ENCODE measurements at places on chromosomes 4 and X.

GRCh38 chrX:48897157-48897624 is 377 bp downstream of the TIMM17B start:
- DNase-seq, result peak; percentile 47

GRCh38 chr4:82394896-82395295 is 21.1 kb upstream of the HNRNPD start:
- no peak for DNase-seq

GRCh38 chrX:79477691-79478090 is 110.6 kb upstream of the ITM2A start:
- no peak for DNase-seq

- peak; percentile 52 for DNase-seq
Observed at GRCh38 chrX:118974088-118974907, at the start of gene LONRF3. TSS of gene LONRF3 (plus strand) at chrX:118974618. CDS start at chrX:118974781, 163 bp downstream.

- DNase-seq, result no peak
Observed at GRCh38 chrX:78105944-78106650, 2.0 kb downstream of the PGK1 start.

- DNase-seq, result no peak
Observed at GRCh38 chr4:16537926-16538325, 311.7 kb upstream of the TAPT1 start.

DNA sequence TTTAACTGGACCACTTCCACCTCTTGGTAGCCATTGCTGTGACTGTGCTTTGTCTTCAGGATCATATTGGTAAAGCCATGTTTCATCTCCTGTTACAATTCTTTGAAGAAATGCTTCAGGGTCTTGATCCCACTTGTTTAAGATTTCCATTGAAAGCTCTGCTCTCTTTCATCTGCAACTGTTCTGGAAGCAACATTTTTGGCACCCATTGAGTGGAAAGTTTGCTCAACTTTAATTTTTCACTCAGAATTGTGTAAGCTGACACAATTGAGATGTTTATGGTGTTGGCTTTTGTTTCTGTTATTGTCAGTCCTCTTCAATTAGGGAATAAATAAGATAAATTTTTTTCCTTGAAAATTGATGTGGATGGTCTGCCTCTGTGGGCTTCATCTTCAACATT is 237.4 kb downstream of the MAPK10 start:
- DNase-seq, result no peak

- no peak for DNase-seq
Observed at GRCh38 chr4:138305050-138305449, 62.9 kb upstream of the SLC7A11 start.

- no peak for DNase-seq
Observed at GRCh38 chr4:176273736-176274135, 4.7 kb upstream of the ASB5 start.

DNA sequence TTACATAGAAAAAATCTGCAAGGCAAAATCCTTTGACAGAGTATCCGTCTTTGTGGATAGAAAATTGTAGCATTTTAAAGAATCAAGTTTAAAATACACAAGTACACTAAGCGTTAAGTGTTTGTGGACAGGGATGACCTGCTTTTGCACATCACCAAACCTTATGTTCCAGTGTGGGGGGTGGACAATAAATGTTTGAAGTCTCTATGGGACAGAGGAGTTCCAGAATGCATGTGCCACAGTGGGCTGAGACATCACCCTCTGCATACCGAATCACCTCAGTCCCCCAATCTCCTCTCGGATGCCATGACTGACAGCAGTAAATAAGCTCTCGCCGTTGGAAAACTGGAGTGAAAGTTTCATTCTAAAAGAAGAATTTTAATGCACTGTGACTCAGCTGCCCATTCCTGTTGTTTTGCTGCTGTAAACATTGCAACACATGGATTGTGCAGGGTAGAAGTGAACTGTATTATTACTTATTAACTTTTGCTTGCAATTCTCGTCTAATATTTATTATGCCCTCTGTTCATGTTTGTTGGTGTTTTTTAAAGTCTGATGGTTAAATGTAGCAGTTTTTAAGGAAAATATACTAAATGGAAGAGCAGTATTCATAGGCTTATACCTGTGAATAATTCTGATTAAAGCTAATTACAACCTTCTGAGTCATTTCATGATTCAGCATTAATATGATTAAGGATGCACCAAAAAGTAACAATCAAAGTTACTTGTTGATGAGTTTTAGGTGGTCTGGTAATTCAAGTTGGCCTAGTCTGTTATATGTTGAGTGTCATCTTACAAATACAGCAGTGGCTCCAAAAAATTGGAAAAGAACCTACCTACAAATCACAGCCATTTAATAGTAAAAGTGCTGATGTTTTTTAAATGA is 24.0 kb downstream of the CDKN2AIP start:
- DNase-seq, result no peak

GRCh38 chrX:46961097-46961496 is 48.9 kb downstream of the JADE3 start:
- no peak for DNase-seq

DNA sequence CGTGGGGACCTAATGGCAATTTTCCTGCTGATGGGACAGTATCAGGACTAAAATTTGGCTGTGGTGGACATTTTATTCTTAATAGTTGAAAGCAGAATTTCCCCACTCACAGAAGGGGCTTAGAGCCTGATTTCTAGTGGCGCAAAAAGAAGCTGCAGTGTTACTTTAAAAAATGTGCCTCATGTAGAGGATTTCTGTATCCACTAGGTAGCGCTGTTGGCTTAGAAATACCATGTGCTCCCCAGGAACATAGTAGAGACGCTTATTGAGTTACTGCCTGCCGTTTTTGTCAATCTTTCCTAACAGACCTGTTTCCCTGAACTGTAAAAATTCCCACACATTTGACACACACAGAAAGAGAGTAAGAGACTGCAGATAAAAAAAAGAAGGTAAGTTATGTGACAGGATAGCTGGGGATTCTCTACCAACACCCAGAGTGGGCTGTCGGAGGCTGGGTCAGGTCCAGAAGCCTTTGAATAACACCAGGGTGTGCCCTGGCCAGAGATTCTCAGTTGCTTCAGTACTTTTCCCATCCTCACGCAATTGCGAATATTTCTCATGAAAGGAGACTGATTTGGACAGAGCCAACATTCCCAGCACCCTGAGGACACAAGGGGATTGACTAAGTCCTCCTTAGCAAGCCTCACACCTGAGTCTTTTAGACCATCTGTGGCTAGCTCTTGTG is 88.4 kb downstream of the ZXDA start:
- DNase-seq, result no peak

- DNase-seq, result no peak
Observed at GRCh38 chr4:77158487-77158861, 1.5 kb downstream of the CCNG2 start.

DNA sequence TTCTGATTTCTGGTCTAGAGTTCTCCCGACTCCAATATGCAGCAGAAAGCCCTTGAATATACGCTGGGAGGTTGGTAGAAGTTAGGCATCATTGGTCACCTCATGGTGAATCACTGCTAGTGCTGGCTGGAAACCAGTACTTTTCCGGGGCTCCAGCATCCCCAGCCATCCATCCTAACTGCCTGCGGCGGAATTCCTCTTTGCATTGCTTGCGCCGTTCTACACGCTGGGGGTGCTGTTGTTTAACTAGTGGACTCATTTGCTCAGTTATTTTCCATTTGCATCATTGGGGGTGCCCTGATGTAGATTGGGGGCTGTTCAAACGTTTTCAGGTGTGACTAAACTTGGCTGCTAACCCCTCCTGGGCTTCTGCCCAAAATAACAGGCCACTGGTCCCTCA is 23.3 kb upstream of the GPR50 start:
- DNase-seq, result no peak

DNA sequence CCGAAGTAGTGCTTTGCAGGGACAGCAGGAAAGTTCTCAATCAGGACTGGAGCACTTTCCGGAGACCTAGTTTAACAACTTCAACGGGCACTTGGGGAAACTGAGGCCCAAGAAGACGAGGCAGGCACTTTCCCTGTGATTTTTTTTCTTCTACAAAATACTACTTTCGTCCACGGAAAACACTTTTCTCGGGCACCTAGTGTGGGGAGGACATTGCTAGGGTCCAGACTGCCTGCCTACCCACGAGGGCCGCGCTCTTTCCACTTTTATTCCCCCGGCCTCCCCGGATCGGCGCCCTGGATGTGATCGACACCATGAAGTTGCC is 125.4 kb upstream of the CXorf66 start:
- DNase-seq, result no peak

DNA sequence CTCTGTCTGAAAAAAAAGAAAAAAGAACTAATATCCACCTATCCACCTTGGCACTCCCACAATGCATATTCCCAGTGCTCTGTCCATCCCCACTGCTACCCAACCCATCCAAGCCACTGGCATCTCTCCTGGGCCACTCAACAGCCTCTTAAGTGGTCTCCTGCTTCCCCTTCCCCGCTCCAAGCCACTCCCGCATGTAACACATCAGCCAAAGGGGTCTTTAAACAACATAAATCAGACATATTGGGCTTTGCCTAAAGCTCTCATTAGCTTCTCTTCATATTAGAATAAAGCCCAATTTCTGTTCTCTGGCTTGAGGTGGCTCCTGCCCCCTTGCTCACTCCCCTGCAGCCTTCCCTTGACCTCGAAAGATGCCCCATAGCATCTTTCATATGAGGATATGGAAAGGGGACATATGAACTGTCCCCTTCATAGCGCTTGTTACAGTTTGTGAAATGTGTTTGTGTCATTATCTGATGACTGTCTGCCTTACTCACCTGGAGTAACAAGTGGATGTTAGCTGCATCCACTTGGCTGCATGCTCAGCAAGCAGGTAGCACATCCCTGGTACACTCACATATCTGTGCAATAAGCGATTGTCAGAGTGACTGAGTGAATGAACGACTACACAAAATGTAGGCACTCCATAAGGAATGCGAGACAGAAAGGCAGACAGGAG is 3.1 kb downstream of the BLOC1S4 start:
- no peak for DNase-seq

- DNase-seq, result no peak
Observed at GRCh38 chr4:37573566-37573965, 112.6 kb downstream of the RELL1 start.

DNA sequence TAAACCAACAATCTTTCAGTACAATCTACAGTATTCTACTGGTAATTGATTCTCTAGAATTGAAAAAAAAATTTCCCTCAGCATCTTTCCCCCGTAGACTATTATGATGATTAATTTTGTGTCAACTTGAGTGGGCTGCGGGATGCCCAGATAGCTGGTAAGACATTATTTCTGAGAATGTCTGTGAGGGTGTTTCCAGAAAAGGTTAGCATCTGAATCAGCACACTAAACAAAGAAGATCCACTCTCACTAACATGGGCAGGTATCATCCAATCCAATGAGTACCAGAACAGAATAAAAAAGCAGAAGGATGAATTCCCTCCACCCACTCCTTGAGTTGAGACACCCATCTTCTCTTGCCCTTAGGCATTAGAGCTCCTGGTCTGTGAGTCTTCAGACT is 186.1 kb upstream of the MAB21L2 start:
- no peak for DNase-seq

DNA sequence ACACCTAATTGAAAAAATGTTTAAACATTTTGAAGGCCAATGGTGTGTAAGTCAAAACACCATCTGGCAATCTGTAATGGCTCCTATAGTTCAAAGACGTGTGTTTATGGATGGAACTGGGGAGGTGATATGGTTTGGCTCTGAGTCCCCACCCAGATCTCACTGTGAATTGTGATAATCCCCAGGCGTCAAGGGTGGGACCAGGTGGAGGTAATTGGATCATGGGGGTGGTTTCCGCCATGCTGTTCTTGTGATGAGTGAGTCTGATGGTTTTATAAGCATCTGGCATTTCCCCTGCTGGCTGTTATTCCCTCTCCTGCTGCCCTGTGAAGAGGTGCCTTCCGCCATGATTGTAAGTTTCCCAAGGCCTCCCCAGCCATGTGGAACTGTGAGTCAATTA is 52.2 kb downstream of the ADRA2C start:
- no peak for DNase-seq

DNA sequence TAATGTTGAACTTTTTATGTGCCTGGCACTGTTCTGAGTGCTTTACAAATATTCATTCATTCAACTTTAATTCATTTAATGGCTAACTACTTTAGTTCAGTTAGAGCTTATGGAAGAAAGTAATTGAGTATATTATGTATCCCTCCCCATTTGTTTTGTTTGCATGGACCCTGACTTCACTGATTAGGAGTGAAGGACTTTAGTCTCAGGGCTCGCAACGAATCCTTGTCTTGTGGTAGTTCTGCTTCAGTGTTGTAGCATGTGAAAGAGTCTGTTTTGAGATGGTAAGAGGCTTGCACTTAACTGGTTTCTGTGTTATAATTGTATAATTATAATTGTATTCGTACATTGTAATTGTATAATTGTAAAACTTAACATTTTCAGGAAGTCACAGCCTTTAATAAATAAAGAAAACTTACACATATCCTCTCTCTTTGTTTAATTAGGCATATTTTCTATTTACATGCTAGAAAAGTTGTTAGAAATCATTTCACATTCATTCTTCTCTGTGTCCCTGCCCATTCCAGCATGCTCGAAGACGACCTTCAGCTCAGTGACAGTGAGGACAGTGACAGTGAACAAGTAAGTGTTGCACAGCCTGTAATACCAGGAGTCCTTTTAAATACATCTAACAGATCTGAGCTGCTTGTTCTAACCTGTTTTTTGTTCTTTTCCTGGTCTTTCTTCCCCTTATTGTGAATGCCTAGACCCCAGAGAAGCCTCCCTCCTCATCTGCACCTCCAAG is 115.1 kb downstream of the KLHL8 start:
- no peak for DNase-seq

DNA sequence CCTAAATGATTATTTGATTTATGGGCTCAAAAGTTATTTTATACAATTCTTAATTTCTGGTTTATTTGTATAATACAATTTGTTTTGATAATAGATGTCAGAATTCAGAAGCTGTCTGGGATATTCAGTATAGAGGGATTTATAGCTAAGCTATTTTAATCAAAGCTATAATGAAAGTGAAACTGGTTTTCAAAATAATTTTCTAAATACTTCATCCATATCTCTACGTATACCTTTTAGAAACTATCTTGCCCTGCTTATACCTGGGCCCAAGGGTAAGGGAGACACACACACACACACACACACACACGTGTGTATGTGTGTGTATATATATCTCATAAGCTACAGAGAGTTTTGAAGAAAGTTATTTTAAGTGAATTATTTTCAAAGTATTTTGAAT is 2.9 kb downstream of the TMEM131L start:
- DNase-seq, result no peak

DNA sequence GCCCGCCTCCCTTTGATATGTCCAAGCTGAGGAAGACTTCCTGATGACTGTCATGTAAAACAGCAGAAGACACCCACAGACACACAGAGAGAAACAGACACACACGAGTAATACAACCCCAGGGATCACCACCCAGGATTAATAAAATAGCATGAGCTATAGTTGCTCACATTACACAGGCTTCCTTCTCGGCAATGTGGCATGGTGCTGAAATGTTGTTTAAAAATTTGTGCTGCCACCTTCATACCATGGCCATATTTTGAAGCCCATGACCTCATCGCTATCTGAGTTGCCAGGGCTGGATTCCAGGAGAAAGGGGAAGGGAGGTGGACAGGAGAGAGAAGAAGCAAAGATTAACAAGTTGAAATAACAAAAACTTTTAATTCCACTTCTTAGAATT is 111.7 kb downstream of the SYNPO2 start:
- no peak for DNase-seq

DNA sequence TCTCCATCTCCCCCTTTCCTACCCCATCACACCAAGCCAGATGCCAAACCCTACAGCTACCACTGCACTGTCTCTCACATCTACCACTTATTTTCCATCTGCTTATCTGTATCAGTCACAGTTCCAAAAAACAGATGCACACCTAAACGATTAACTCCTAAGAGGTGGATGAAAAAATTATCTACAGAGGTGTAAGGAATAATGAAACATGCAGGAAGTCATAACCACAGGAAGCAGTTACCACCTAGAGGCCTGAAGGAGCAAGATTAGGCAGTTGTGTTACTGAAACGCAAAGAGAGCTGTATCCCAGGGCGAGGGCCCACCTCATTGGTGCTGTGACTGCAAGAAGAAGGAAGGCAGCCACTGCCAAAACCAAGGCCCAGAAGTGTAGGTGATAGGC is 87.8 kb upstream of the FAM241A start:
- DNase-seq, result no peak

All from activated T-helper 9 cell treated with anti-CD3 and anti-CD28 coated beads, Interleukin-2, amount 50 U/mL, for 16 hours (primary cell).